ENCODE measurements at places on chromosomes 5 and 9.
A peak's percentile ranks its signal among the peaks of the same experiment; 100 is the strongest.

- no peak for DNase-seq
Observed at GRCh38 chr9:112032743-112033142, 136.1 kb downstream of the UGCG start.

DNA sequence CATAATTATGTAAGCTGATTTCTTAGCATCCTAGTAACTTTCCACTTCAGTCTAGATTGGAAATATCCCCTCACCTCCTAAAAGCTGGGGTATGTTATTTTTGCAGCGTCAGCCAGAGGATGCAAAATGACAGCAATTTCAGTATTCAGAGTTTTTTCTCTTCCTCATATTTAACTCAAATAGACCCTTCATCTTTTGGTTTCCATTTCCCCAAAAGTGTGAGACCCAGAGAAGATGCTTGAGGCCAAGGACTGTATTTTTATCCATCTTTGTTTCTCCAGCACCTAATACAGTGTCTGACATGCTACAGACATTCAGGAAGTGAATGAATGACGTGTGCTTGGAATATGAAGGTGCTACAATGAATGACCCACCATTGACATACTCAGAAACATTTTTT is 75.5 kb upstream of the RANBP3L start:
- no peak for DNase-seq

GRCh38 chr5:139185589-139185988 is 12.6 kb downstream of the SIL1 start:
- DNase-seq = no peak

DNA sequence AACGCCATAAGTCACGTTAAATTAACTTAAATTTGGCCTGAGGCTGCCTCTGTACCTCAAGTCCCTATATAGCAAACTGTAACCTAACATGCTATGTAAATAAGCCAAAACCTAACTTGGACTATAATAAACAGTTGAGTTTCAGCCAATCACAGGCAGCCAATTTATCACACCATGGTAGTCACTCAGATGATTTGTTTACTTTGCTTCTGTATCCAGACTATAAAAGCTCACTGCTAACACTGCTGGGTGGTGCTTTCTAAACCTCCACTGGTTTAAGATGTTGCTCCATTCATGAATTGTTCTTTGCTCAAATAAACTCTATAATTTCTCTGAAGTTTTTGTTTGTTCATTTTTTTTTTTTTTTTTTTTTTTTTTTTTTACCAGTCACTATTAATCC is 62.8 kb downstream of the TRPM3 start:
- DNase-seq = no peak

DNA sequence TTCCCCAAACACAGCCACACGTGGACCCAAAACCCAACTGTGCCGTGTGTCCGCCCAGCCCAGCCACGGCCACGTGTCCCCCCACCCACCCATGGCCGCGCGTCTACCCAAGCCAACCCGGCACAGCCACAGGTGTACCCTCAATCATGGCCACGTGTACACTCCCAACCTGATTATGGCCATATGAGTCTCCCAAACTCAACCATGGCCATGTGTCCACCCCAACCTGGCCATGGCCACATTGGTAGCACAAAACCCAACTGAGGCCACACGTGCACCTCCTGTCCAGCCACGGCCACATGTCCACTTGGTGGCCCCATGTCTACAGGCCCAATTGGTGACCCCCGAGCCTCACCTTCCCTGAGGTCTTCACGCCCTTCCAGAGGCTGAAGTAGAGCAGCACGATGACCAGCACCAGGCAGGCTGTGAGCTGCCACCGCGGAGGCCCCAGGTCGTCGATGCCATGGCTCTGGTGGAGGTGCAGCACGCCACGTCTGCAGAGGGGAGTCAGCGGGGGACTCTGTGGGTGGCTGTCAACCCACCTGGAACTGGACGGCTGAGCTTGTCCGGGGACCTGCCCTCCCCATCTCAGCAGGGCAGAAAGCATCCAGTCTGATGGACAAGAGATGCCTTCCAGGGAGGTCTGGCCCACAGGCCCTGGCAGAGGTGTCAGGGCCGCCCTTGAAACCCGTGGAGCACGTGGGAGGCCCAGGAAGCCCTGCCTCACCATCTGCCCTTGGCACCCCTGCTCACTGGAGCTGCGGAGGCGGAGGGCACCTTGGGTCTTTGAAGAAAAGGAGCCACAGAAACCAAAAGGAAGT is 23.5 kb downstream of the SLC6A3 start:
- no peak for DNase-seq

- DNase-seq = no peak
Observed at GRCh38 chr9:86600977-86601376, 246.8 kb upstream of the TUT7 start.

GRCh38 chr9:14573319-14573718 is 119.9 kb downstream of the ZDHHC21 start:
- DNase-seq = no peak

DNA sequence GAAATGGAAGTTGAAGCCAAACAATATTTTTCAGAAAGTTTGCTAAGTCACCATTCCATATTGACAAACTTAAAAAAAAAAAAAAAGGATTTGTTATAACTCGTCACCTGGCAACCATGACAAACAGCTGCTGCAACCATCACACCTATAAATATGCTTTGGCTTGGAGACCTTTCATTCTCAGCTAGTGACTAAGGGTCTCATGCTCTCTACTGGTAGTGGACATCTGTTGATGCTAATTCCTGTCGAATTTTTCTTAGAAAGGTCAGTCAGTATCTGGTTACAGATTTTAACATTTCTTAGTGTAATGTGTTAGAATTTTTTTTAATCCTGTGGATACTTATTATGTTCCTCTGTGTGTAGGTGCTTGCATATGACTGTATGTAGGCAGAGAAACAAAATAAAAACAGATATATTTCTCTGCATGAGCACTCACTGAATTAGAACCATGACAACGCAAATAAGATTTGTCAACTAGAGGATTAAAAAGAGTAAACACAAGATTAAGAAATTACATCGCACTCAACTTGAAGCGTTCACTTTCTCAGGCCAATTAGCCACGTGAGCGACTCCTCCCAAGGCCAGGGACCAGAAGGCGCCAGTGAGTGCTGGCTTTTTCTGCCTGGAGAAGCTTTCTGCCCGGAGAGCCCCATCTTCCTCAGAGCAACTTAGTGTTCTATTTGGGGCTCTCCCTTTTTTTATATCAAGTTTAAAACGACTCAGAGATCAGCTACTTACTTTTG is 27.0 kb upstream of the ZNF622 start:
- no peak for DNase-seq

GRCh38 chr5:180208435-180209081 is 453 bp downstream of the RASGEF1C start:
- DNase-seq = no peak

- DNase-seq = no peak
Observed at GRCh38 chr9:89815061-89815902, 210.5 kb downstream of the GADD45G start.

DNA sequence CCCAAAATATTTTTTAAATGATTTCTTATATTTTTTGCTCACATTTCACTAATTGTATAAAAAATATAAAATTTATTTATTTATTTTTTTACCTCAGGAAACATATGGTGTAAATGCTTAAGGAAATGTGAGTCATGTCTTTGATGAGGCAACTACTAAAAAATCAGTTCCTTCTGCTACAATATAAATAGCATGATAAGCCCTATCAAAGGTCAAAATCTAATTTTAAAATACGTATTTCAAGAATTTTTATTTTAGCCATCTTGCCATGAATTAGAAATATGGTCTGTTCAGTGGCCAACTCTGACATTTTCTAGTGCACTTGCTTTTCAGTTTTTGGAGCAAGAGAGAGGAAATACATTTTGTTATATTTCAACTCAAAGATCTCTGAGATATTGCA is 50.5 kb downstream of the PDE4D start:
- no peak for DNase-seq

GRCh38 chr9:131731237-131731636 is 8.6 kb downstream of the RAPGEF1 start:
- DNase-seq = no peak

DNA sequence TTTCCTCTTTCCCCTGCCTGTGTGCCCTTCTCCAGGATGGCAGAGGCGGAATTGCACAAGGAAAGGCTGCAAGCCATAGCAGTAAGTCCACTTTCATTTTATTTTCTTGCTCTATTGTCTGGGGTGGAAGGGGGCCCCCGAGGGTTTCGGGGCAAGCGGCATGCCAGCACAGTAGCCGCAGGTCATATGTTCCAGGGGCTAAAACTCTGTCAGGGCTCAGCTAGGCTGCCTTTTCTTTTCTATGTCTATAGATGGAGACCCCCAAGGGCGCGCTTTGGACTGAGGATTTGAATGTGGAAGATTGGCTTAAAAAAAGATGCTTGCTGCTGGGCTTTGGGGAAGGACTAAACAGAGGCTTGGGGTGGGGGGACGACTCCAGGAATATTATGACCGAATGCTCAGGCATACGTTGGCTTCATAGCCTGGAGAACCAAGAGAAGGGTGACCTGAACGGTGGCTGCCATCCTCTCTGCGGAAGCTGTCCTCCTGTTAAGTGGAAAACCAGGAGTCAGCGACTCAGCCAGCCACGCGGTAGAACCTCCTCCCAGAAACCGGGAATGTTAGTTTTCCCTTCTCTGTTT is 545 bp downstream of the PALM2AKAP2 start:
- no peak for DNase-seq

GRCh38 chr9:127263664-127264063 is 910 bp upstream of the GARNL3 start:
- DNase-seq = no peak

- no peak for DNase-seq
Observed at GRCh38 chr5:16754601-16755000, 137.8 kb upstream of the RETREG1 start.

- peak; percentile 42 for DNase-seq
Observed at GRCh38 chr9:132878695-132879456, at the start of gene SPACA9. Gene SPACA9 (plus strand): TSS chr9:132878898. CDS start chr9:132883948, 5,050 bp downstream.

- no peak for DNase-seq
Observed at GRCh38 chr5:116702776-116703175, 128.2 kb upstream of the SEMA6A start.

- DNase-seq = no peak
Observed at GRCh38 chr5:158565017-158565789, 534.5 kb downstream of the EBF1 start.

- DNase-seq = no peak
Observed at GRCh38 chr5:179177711-179178575, 117.8 kb downstream of the ZNF354C start.

DNA sequence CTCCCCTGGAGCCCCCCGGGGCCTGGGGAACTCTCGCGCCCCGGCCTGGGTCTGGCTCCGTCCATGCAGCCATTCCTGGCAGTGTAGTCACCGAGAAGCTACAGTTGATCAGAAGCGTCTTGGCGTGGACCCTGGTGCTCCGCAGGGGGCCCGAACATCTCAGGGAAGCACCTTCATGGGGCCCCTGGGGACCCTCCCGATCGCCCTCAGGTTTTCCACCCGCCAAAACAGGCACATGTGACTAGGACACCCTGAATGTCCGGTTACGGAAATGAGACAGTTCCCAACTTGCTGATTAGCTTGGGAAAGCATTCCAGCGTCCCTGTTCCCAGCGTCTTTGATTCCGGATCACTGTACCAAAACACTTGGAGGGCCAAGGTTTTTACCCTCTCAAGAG is 472 bp downstream of the FBXO4 start:
- DNase-seq = no peak

- DNase-seq = no peak
Observed at GRCh38 chr9:131296460-131296859, 6.9 kb downstream of the PLPP7 start.

DNA sequence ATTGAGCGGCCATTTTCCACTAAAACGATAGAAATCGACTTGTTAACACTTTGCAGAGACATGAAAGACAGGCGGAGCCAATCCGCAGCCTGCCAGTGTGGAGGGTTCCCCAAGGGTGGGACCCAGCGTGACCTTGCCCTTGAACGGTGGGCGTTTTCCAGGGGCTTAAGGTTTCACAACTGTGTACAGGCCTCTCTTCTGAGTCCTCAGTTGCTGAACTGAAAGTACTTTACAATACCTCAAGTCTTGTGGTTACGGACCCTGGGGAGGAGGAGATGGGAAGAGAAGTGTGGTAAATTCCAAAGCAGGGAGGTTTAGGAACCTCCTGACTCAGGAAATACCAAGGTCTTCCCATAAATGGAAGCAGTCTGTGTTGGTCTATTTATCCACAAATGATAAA is 68.2 kb upstream of the CKMT2 start:
- DNase-seq = no peak

DNA sequence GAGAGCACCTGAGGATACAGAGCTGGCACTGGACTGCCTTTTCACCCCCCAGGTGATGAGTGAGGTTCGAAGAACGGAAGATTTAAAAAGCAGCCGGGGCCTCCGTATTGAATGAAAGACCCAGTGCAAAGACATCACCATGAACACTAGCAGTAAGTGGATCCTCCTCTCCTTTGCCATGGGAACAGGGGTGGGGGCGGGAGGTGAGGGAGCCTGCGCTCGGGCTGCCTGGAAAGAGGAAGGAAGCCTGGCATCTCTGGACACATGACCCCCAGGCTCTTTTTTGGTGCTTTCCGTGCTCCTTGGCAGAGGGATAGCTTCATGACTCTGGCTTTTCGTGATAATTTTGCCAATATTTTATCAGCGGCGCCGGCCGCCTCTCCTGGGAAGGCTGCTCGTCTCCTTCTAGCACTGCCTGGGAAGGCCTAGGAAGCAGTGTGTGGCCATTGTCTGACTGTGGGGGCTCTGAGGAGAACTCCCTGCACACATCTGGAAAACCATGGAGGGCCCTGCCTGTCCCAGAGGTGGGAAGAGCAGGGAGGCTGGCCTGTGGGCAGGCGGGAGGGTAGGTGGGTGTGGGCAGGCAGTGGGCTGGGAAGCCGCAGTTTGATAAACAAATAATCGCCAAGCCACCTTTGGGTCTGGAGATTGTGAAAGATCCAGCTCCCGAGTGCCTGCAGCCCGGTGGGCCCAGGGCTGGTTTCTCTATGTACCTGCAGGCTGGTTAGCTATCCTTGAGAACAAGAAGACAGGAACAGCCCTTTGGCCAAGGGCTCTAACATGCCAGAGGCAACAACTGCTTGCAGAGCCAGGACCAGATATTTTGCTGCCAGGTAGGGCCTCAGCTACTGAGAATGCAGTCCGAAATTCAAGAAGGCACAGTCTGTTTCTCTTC is 911 bp downstream of the ABLIM3 start:
- DNase-seq = no peak

DNA sequence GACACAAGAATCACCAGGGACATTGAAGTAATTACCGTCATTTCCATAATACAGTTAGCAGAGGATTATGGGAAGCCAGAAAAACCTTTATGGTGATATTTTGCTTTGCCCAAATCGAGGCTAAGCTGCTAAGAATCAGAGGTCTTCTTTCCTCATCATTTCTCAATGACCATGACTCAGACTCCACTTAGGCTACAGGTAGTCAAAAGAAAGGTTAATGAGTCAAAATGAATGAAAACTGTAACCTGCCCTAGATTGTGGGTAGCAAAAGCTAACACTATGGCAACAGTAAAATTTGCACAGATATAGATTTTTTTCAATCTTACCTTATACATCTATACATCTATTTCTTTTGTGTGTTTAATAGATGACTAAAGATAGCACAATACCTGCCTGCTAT is 185.8 kb downstream of the CARTPT start:
- no peak for DNase-seq

DNA sequence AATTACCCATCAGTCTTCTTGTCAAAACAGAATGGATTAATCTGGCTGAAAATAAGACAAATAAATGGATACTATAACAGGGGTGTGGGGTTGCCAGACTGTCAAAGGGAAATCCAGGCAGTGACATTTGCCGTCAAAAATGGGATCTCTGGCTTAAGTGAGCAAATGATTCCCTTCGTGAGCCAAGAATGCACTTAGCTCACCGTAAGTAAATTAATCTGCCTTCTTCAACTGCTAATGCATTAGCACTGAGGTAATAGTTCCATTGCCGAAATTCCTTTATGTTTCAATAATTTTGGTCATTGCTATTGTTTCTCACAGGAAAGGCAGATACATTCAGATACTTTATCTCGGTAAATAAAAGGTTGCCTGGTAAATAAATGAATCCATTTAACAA is 377.8 kb downstream of the KIAA0825 start:
- DNase-seq = no peak

GRCh38 chr9:131585375-131585774 is 40.1 kb downstream of the PRRT1B start:
- no peak for DNase-seq

Measured in stimulated activated CD4-positive, alpha-beta T cell treated with anti-CD3 and anti-CD28 coated beads, Interleukin-4, amount 100 ng/mL, for 48 hours (primary cell).